Left ventricle myocardium superior (tissue), 1 donor: ENCODE measurements at places on chromosomes 5 and 9.

GRCh38 chr5:91830361-91830953 lies 447.3 kb upstream of the ARRDC3 start:
- no peak for DNase-seq

GRCh38 chr5:128469912-128470311 lies 68.1 kb downstream of the FBN2 start:
- no peak for DNase-seq

DNA sequence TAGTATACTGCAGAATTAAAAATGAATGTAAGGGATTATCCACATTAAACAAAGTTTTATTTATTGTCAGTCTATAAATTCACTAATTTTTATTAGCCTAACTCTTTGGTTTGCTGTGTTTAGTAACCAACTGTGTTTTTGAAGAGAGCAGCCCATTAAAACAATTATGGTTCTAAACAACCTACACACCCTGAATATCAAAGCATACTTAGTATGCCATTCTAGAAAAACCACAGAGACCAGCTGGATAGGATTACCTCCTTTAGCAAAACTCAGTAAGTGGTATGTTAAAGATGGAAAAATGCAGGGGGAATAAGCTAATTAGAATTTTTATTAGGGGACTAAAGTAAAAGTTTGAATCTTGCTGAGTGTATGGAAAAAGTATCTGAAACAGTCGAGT lies 1981.7 kb upstream of the NUDT12 start:
- no peak for DNase-seq

- DNase-seq, result no peak
Measured at GRCh38 chr9:15249981-15250380, 57.0 kb downstream of the TTC39B start.

- no peak for DNase-seq
Measured at GRCh38 chr5:178778919-178779318, 48.5 kb upstream of the ZNF354A start.

- DNase-seq, result no peak
Measured at GRCh38 chr9:78707481-78707991, 410.6 kb downstream of the PSAT1 start.

- no peak for DNase-seq
Measured at GRCh38 chr5:99129768-99130501, 201.1 kb upstream of the CHD1 start.

GRCh38 chr5:159844267-159845121 lies 71.8 kb upstream of the ADRA1B start:
- no peak for DNase-seq

- no peak for DNase-seq
Measured at GRCh38 chr9:109681301-109681700, 98.7 kb upstream of the PALM2AKAP2 start.

DNA sequence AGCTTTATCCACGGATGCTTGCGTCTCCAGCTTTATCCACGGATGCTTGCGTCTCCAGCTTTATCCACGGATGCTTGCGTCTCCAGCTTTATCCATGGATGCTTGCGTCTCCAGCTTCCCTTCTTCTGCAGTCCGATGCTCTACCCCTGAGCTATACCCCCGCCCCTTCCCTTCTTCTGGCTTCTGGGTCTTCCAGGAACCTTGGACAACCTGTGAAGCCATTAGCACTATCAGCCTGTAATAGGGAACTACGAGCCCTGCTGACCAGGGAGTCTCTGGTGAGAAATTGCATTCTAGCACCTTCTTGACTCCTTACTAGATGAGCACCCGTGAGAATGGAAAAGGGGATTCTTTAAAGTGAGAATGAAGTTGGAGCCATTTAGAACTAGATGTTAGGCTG lies 39.1 kb upstream of the SH3PXD2B start:
- DNase-seq, result no peak

- no peak for DNase-seq
Measured at GRCh38 chr5:148416921-148417320, 33.2 kb downstream of the FBXO38 start.

- peak; percentile 93 for DNase-seq
Measured at GRCh38 chr5:10301842-10302610, 5.7 kb downstream of the CMBL start.

- DNase-seq, result no peak
Measured at GRCh38 chr9:129990269-129991010, 52.5 kb downstream of the FNBP1 start.

GRCh38 chr5:3077684-3078083 lies 326.2 kb upstream of the IRX2 start:
- no peak for DNase-seq

DNA sequence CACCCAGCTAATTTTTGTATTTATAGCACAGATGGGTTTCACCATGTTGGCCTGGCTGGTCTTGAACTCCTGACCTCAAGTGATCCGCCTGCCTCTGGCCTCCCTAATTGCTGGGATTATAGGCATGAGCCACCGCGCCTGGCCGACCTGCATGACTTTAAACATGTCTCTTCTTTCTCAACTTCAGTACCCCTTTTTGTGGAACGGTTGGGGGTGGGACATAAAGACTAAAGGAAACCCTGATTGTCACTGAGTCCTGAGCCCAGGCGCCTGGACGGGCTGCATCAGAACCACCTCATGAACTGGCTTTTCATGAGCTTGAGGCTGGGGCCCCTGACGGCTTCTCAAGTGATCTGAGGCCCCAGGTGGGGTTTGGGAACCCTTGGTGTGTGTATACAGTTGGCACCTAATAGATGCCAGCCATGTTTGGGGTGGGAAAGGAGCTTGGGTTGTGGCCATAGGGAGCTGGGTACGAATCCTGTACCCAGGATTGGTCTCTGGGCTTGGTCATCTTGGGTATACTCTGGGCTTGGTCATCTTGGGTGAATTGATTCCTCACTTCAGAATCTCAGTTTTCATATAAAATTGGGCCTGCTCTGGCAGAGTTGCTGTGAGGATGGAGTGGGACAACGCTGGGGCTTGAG lies 2.2 kb downstream of the GRK6 start:
- no peak for DNase-seq

- DNase-seq, result no peak
Measured at GRCh38 chr9:81680506-81680905, 8.8 kb downstream of the TLE1 start.

DNA sequence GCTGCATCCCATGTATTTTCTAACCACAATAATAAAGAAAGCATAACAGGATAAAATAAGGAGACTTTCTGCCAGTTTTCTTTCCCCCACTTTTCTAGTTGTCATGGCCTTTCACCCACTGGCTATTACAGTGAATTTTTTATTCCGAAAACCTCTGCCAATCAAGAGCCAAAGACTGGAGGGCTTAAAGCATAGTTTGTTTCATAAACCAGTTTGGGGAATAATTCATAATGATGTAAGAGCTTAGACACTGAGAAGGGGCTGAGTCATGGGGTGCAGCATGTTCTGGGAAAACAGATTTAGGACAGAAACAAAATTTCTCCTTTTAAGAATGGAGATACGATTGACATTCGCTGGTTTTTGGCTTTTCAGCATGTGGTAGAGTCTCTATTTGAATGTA lies 4.4 kb upstream of the GLIPR2 start:
- DNase-seq, result no peak

- DNase-seq, result no peak
Measured at GRCh38 chr9:109699019-109699418, 81.0 kb upstream of the PALM2AKAP2 start.

GRCh38 chr5:103741984-103742383 lies 179.4 kb upstream of the NUDT12 start:
- DNase-seq, result no peak

DNA sequence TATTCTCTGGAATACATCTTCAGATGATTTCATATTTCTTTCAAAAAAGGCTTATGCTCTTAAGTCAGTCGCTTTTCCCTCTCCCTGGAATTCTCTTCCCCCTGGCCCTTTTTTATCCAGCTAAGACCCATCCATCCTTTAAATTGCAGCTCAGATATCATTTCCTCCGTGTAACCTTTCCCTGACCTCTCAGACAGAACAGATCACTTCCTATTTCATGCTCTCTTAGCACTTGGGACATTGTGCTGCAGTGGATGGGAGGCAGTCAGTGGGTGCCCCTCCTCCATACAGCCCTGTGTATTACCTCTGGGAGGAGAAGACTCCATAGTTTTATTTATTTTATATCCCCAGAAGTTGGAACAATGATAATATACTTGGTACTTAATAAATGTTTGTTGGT lies 423.4 kb downstream of the ISL1 start:
- no peak for DNase-seq

DNA sequence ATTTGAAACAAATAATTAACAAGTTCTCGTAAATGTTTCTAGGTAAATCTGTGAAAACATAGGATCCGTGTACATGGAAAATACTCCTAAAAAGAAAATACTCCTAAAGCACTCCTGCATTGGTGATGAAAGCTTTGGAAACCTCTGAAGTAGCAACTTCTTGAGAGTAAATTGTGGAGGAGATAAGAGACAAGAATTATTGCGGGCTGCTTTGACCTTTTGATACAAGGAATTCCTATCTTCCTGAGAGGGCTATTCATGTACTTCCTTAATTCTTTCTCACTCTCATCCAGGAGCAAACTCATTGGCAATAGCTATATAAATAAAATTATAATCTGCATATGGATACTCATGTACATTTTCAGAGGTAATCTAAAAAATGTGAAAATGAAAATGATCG lies 158.4 kb upstream of the PIK3R1 start:
- DNase-seq, result no peak

DNA sequence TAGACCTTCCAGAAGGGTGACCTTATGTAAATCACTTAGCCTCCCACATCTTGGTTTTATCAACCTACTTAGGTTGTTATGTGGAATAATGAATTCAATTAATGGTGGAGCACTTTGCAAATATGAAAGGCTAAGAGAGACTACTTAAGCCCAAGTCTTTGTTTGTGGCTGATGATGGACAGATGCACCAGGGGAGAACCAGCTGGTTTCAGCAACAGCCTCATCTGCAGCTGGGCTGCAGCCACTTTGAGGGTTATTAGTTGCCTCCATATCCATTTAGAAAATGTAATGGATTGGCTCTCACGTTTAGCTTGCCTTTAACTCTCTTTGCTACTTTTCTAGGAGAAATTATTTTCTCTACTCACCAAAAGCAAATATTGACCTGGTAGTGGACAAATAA lies 146.6 kb downstream of the ESM1 start:
- DNase-seq, result no peak

GRCh38 chr5:164951570-164951969 lies 1446.2 kb downstream of the MAT2B start:
- no peak for DNase-seq

GRCh38 chr5:166382031-166382430 lies 1909.4 kb upstream of the WWC1 start:
- no peak for DNase-seq

GRCh38 chr5:96869372-96869641 lies 7.0 kb upstream of the ERAP2 start:
- no peak for DNase-seq

DNA sequence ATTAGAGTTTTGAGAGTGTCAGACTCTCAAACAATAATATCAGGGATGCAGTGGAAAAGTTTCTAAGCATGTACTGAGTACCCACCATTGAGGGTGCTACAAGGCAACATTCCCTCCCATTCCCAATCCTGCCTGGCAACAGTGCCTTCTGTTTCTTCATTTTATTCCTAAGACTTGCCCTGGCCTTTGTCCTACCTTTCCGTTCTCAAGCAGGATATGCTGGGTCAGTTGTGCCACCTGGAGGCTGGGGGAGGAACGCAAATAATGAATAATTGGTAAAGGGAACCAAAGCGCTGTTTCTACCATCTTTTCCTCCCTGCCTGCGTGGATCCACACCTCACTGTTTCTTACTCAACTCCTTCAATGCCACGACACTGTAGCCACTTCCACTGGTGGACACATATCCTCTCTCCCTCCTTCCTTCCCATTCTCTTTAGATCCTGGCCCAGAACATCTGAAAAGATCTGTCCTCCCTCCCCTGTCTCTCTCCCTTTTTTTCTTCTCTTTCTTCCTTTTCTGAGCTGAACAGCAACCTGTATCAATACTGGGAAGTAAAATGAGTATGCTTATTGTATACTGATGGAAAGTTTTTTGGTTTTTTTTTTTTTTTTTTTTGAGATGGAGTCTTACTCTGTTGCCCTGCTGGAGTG lies 149.5 kb downstream of the C9orf152 start:
- DNase-seq, result peak; percentile 39

DNA sequence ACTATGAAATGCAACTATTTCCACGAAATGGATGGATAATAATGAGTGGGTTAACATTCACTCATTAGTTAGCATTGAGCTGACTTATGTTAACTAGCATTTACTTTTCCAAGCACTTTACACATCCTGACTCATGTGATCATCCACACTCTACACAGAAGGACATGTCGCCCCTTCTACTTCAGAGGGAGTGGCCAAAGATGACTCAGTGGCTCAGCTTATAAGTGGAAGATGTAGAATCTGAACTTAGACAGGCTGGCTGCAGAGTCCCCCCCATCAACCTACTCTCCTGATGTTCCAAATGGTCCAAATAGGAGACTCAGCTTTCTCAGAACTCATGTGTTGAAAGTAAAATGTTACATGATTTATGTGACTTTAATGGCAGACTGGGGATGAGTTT lies 146.0 kb downstream of the ADCY2 start:
- no peak for DNase-seq

DNA sequence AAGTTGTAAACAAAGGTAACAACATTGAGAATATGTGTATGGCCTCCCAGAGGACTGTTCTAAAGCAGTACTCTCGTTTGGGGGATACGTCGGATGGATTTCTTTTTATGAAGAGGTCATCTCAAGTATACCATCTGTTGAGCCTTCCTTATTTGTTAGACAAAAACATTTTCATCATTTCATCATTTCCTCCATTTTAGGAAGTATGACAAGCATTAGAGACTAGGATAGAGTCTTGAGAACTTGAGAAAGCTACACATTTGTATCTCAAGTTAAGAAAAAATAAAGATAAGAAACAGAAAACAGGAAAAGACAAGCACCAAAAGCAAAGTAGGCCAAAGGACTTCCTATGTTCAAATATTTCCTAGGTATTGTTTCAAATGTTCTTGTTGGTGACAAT lies 307.0 kb downstream of the EFNA5 start:
- no peak for DNase-seq

GRCh38 chr5:40550481-40550880 lies 129.2 kb upstream of the PTGER4 start:
- DNase-seq, result no peak

DNA sequence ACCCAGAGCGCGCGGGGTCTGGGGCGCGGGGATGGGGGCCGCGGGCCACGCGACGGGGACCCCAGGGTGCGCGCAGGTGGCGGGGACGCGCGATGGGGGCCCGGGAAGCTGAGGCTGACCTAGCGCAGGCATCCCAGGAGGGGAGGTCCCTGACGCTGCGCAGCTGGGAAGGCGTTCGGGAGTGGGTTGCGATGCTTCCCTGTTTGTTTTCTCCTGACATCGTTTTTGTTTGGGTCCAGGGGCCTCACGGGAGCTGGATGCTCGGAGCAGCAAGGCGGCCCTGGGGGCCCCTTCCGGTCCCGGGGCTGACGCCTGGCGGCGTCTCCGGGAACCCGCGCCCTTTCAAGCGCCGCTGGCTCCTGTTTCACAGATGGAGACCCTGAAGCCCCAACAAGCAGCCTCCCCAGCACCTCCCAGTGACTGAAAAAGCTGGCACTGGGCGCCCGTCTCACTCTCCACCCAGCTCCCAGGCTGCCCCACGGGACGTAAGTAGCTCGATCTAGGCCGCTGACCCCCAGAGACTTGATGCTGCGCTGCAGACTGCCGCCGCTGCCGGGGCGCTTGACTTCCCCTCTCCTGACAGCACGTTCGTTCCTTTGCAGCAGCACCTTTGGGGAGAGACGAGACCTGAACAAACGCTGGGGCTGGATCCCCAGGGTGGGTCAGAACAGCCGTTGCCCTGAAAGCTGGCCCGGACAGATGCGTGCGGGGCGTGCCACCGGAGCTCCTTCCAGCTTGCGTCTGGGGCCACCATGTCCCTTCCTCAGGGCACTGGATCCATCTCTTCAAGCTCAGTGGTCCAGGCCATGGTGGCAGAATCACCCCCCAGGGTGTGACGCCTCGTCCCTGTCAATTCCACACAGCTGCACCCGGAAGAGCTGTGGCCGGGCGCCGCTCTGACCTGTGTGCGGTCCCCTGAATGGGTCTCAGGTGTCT lies 593 bp downstream of the BRD3OS start:
- DNase-seq, result peak; percentile 59
